HEK293T (cell line): ENCODE measurements at places on chromosomes 16 and 17.

GRCh38 chr16:50172195-50172922 is 19.3 kb downstream of the TENT4B start:
- DNase-seq: no peak

DNA sequence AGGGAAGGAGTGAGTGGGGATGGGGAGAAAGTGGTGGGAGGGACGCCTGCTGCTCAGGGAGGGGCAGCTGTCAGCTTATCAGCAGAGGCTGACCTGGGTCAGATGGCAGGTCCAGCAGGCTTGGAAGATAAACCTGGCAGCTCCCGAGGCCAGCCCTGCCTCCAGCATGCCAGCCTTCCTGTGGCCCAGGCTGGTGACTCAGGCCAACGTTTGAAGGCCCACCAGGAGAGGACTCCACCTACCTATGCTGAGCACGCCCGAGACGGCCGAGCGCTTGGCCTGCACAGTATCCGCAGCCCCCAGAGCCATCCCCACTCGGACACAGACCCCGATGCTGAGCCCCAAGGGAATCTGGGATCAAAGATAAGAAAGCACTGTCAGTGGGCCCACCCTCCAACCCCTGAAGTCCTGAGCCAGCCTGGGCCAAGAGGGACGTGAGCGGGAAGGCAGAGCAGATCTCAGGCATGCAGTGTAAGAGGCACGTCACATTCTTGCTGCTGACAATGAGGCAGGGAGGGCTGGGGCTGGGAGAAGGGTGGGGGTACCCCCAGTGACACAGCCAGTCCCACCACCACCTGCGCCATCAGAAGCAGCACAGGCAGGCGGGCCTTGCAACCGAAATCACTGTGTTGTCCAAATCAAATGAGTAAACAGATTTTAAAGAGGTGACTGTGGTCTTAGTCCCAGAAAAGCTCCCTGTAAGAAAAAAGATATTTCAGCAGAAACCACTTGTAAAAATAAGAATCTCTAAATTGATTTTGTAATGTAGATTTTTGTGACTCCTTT is 12.4 kb downstream of the SLC47A2 start:
- no peak for DNase-seq

GRCh38 chr17:21019976-21020586 is 22.7 kb downstream of the USP22 start:
- peak; percentile 52 for DNase-seq

DNA sequence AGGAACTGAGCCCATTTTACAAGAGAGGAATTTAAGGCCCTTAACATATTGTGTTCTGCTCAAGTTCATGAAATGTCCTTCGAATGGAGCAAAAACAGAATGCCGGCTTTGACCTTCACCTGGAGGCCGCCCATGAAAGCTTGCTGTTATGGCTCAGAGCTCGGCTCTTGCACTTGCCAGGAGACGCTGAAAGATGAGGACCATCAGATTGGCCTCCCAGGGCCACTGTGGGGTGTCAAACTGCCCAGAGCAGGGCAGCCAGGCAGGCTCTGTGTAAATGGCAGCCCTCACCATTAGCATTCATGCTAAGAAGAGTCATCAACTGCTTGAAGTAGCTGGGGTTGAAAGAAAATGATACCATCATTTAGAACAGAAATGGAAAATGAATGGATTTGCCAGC is 39.3 kb downstream of the IL21R start:
- DNase-seq: no peak

- DNase-seq: no peak
Measured at GRCh38 chr17:8806926-8807550, 7.9 kb upstream of the MFSD6L start.

- DNase-seq: no peak
Measured at GRCh38 chr16:54136276-54136625, 150.3 kb downstream of the IRX3 start.

DNA sequence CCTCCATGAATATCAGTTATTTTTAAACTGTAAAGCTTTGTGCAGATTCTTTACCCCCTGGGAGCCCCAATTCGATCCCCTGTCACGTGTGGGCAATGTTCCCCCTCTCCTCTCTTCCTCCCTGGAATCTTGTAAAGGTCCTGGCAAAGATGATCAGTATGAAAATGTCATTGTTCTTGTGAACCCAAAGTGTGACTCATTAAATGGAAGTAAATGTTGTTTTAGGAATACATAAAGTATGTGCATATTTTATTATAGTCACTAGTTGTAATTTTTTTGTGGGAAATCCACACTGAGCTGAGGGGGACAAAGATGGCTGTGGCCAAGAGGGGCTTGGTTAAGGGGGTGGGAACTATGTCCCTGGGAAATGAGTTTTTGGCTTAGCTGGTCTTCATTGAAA is 2.3 kb downstream of the CCL11 start:
- no peak for DNase-seq

- DNase-seq: no peak
Measured at GRCh38 chr16:25018972-25019617, 3.9 kb upstream of the ARHGAP17 start.
